ENCODE measurements at places on chromosomes 3 and 15.

DNA sequence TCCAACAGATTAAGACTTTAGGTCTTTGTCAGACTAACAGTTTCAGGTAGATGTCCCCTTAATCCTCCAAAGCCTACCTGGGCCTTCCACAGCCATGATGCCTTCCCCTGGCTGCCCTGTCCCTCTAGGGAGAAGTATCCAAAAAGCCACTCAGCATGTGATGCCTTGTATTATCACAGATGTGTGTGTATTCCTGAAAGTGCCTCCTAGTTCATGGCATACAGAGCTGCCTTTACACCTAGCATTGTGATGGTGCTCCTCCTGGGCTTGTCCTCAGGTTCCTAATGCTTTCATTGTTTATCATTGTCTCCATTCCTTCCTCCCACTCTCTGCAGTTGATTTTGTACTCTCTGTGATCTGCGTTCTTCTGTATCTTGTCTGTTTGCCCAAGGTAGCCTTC is 43.6 kb downstream of the CMSS1 start:
- no peak for DNase-seq

DNA sequence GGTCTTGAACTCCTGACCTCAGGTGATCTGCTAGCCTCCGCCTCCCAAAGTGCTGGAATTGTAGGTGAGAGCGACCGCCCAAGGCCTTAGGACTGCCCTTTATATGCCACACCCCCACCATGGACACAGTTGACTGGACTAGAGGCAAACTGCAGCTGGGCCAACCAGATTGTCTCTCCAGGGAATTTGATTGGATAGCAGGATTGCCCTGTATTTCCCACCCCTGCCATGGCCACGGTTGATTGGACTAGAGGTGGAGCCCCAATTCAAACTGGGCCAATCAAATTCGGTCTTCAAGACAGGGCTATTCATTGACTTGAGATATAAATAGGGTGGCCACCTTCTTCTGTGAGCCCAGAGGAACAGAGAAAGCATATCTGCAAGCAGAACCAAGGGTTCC is 6.9 kb upstream of the CLPX start:
- DNase-seq: no peak

DNA sequence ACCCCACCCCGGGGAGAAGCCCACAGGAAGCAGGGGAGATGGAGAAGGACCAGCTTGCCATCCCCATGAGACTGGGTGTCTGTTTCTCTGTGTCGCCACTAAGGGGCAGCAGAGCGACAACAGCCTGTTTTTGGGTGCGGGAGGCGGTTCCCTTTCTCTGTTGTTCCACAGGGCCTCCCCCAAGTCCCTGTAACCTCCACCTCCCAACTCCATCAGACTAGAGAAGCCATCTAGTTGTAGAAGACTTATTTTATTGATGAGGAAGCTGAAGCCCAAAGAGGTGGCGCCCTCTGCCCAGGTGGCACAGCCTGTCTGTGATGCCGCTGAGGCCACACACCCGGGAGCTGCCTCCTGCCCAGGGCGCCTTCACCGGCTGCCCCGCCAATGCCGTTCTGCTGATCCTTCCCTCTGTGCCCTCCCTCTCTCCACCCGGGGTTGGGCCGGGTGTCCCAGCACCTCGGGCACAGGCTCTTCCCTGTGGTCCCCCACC is 3.9 kb upstream of the CCDC9B start:
- DNase-seq: peak; percentile 53

DNA sequence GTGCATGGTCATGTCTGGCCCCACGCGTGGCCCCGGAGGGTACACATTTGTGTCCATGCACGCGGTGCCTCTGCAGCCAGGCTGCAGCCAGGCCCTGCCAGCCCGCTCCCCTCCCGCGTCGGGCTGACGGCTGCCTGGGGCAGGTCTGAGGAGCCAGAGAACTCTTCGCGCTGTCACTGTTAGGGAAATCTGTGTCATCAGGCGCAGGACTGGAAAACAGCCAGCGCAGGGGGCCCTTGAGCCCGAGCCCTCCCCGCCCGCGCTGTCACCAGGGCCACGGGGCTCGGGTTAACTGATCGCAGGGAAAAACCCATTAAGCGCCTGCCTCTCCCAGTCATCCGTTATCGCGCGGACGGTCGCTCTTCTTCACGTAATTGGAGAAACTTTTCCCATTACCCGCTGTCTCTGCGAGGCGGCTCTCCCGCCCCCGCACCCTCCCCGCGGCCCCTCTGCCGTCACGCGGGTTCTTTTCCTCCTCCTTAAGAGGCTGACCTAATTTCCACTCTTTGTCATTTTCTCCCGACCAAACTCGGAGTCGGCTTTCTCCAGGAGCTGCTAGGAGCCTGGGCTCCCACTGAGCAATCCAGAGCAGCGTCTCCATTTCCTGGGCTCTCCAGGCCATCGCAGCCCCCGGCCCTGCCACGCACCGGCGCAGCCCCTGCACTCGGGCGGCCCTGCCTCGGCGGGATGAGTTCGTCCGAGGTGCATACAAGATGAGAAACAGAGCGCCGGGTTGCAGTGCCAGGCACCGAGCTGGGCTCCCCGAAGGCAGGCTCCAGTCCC is 57.5 kb upstream of the PRR23E start:
- peak; percentile 56 for DNase-seq

GRCh38 chr15:29074045-29074444 is 188.3 kb downstream of the APBA2 start:
- no peak for DNase-seq

GRCh38 chr15:57036352-57036751 is 117.9 kb downstream of the TCF12 start:
- no peak for DNase-seq

- no peak for DNase-seq
Measured at GRCh38 chr15:100783760-100784492, 95.7 kb upstream of the ALDH1A3 start.

DNA sequence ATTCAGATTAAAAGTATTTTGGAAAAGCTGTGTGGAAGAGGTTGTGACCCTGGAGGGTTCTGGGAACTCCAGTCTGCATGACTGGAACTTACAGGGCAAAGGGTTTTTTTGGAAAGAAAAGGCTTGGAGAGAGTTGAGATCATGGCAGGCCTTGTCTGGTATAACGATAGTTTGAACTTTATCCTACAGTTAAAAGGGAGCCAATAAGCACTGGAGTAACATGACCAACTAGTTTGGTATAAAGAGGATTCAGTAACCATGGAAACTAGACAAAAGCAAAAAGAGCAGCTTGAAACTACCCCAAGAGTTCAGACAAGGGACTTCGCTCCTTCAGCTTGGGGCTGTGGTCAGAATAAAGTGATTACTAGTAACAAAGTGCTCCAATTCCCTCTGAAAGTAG is 151.2 kb upstream of the TMCO5A start:
- DNase-seq: no peak

DNA sequence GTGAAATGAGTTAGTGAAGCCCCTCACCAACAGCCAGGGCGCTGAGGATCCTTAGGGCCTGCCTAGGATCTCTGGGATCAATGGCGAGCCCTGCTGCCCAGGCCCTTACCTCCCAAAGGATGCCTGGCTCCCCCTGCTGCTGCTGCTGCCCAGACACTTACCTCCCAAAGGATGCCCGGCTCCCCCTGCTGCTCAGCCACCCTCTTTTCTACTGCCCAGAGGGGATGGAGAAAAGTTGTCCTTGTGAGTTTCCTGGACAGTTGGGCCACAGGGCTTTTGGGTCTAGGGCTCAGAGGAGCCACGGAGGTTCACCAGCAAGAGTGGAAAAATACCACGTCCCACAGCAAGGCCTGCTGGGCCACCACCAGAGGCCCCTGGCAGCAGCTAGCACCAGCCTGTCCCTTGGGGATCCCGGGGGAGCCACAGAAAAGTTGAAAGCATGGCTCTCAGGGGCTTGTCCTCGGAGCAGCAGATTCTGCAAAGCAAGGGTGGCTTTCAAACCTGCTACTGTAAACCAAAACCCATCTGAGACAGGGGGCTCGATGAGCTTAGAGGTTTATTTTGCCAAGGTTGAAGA is 59.4 kb downstream of the SLC6A6 start:
- DNase-seq: peak; percentile 30

GRCh38 chr15:89908226-89908625 is 4.5 kb downstream of the ARPIN start:
- DNase-seq: no peak

DNA sequence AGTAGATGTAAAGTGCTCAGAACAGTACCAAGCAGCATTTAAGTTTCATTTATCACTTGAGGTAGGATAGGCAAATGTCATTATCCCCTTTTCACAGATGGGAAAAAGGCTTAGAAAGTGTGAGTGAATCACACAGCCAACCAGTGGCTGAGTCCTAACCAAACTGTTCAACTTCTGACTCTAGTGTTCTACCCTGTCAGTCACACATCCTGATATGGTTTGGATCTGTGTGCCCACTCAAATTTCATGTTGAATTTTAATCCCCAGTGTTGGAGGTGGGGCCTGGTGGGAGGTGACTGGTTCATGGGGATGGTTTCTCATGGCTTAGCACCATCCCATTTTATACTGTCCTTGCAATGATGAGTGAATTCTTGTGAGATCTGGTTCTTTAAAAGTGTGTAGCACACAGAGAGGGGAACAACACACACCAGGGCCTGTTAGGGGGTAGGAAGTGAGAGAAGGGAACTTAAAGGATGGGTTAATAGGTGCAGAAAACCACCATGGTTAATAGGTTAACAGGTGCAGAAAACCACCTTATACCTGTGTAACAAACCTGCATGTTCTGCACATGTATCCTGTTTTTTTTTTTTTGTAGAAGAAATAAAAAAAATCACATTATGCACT is 304.7 kb downstream of the SUCLG2 start:
- DNase-seq: peak; percentile 39

DNA sequence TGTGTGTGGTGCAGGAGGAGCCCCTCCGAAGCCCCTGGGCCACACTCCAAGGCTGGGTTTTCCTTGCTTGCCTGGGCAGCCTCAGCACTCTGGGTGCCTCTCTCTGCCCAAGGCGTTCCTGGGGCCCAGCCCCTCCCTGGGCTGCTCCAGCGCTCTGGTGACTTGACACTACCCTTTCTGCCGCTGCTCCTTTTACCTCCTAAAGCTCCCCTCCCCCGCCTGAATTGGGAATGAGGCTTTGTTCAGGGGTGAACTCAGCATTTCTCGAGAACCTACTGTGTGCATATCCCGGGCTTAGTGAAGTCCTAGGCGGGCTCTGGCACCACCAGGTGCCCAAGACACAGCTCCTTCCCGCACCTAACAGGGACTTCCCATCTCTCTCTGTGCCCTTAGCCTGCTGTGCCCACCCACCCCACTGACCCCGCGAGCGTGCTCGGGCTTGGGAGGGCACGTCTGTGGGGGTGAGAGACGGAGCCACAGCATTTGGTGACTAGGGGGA is 1.2 kb upstream of the BAHD1 start:
- DNase-seq: no peak

GRCh38 chr3:70832834-70833205 is 520.4 kb upstream of the MDFIC2 start:
- DNase-seq: no peak

GRCh38 chr3:182913889-182914288 is 66.4 kb downstream of the DCUN1D1 start:
- DNase-seq: no peak

GRCh38 chr3:189464799-189465198 is 166.4 kb upstream of the TP63 start:
- DNase-seq: no peak

GRCh38 chr3:184811034-184811433 is 932 bp upstream of the VPS8 start:
- no peak for DNase-seq

DNA sequence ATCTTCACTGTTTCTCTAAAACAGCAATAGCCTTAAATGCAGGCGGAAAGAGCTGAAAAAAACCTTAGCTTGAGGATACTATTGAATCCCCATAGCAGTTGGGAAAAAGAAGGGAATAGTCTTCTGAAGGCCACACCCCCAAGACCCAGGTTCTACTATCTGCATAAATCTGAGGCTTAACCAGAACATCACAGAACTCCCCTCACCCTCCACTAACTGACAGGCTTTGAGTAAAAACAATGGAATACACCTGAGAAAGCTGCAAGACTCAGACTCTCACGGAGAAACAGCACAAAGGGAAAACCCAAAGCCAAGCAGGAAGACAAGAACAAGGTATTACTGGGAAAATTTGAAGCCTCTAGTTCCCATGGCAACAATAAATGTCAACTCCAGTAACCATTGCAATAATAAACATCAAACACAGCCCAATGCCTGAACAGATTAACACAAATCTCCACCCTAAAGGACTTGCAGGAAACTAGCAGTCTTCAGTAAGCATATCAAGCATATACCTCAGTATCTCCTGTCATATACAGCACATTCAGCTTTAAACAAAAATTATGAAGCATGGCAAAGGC is 56.4 kb downstream of the TMCC1 start:
- DNase-seq: no peak

DNA sequence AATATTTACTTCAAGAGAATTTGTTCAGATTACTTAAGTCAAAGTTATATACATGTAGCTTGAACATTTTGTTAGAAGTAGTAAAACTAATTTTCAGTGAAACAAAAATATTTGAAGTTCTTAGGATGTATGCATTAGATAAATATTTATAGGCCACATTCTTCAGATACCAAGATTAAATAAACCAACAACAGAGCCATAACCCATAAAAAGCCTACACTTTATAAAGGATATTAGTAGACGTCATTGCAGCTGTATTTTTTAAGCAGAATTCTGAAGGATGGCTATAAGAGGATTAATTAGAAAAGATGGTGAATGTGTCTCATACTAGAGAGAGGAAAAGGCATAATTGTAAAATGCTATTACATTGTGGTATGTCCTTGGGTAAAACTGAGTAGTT is 449.7 kb upstream of the ALCAM start:
- no peak for DNase-seq

DNA sequence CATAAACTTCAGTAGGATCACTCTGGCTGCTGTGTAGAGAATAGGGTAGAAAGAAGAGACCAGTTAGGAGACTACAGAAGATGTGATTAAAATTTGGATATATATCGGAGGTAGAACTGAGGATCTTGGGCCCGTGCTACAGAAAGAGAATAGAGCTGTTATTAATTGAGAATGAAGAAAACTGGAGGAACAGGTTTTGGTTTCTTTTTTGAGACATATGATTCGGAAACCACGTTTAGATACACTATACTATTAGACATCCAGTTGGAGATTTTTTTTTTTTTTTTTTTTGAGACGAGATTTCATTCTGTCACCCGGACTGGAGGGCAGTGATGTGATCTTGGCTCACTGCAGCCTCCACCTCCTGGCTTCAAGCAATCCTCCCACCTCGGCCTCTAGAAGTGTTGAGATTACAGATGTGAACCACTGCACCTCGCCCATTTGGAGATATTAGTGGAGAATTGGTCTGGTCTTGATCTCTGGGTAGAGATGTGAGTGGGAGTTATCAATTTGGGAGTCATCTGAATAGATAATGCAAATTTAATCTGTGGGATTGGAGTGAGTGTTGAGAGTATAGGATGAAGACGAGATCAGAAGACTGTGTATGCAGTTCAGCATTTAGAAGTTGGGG is 50.9 kb downstream of the TCF12 start:
- no peak for DNase-seq

DNA sequence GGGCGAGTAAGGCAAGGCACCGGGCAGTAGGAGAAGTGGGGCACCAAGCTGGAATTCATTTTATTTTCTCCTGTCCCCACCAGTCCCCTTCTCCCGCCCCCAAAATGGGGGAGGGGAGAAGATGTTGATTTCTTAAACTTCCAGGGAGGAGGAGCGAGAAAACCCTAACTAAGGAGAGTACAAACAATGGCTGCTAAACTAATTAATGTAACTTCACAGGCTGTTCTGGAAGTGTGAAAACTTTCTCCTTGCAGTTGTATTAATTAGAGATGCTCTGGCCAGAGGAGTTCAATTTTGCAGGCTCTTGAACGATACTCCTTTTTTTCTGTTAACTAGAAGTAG is 11.5 kb downstream of the ZIC4 start:
- DNase-seq: no peak

- DNase-seq: no peak
Measured at GRCh38 chr15:87816811-87817210, 439.7 kb downstream of the NTRK3 start.

GRCh38 chr3:40899286-40899712 is 300.0 kb upstream of the CTNNB1 start:
- no peak for DNase-seq

- peak; percentile 42 for DNase-seq
Measured at GRCh38 chr3:120450600-120451271, at the start of gene FSTL1. FSTL1 (minus strand) TSS chr3:120450992; CDS start chr3:120450746, 246 bp downstream.

Measured in caudate nucleus (tissue), 63 donors.